Stimulated activated CD4-positive, alpha-beta T cell treated with anti-CD3 and anti-CD28 coated beads, Interleukin-1b, Interleukin-23, amount 100 ng/mL, for 1 hour (primary cell): ENCODE measurements at places on chromosomes 2 and 18.

DNA sequence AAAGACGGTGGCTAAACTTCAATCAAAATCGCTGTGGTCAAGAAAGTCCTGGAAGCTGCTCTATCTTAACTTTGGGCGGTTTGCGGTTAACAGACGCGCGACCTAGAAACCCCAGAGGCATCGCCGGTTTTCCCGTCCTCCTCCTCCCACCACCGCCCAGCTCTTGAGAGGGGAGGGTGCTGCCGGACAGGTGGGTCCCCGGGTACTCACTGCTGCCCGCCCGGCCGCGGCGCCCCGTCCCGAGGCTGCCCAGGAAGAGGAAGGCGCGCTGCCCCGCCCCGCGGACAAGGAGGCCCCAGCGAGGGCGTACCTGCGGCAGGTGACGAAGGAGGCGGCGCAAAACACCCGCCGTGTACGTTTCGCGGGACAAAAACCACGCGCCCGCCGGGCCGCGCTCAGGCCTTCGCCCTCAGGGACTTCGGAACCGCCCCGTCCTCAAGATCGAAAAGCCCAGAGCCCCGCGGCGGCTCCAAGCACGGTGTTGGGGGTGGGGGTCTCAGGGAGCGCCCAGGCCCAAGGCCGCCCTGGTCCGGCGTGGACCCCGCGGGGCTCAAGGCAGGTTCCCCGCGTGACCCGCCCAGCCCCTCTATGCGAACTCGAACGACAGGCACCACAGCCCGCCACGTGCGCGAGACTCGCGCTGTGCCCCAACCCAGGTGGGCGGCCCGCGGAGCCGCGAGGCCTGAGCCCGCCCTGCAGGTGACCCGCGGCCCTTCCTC is at the start of gene SH3YL1:
TSS of gene SH3YL1 (minus strand) at position 259 of the 719 bp plus-strand sequence. CDS start at position 211, 48 bp downstream.
- peak; percentile 27 for DNase-seq

GRCh38 chr2:58046335-58046584 is 346 bp upstream of the VRK2 start:
- no peak for DNase-seq

GRCh38 chr2:100321866-100322820 is at the start of gene LONRF2:
LONRF2 (minus strand) TSS chr2:100322501; CDS start chr2:100322093, 408 bp downstream.
- DNase-seq = no peak

GRCh38 chr2:23283-23682 is 23.0 kb downstream of the FAM110C start:
- no peak for DNase-seq

DNA sequence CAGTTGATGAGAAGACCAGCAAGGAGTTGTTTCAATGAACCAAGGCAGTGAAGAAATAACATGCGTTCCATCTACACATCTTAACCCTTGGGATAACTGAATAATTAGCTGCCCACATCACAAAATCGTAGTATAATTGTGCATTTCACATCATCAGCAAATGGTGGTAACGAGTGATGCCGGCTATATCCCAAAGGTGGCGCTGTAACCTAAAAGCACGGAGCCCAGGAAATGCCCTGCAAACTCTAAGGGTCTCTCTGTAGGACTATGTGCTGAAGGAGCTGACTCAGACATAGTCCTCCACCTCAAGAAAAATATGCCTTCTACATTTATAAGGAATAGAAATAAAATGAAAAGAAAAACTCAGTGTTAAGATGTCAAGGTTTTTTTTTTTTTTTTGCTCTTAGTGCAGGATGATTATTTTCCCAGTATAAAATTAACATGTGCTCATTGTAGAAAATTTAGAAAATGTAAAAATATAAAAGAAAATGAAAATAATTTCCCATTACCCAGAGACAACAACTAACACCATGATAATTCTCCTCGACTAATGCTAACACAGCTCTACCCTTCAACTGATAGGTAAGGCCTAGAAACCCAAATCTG is 23.1 kb upstream of the DSG3 start:
- no peak for DNase-seq

- DNase-seq = no peak
Measured at GRCh38 chr2:189569295-189569910, 11.2 kb downstream of the SLC40A1 start.

GRCh38 chr2:68837861-68838341 is 33.3 kb downstream of the BMP10 start:
- no peak for DNase-seq

- DNase-seq = no peak
Measured at GRCh38 chr2:224033601-224034000, 5.5 kb downstream of the SERPINE2 start.

- DNase-seq = no peak
Measured at GRCh38 chr2:3585261-3586109, 9.4 kb upstream of the COLEC11 start.

DNA sequence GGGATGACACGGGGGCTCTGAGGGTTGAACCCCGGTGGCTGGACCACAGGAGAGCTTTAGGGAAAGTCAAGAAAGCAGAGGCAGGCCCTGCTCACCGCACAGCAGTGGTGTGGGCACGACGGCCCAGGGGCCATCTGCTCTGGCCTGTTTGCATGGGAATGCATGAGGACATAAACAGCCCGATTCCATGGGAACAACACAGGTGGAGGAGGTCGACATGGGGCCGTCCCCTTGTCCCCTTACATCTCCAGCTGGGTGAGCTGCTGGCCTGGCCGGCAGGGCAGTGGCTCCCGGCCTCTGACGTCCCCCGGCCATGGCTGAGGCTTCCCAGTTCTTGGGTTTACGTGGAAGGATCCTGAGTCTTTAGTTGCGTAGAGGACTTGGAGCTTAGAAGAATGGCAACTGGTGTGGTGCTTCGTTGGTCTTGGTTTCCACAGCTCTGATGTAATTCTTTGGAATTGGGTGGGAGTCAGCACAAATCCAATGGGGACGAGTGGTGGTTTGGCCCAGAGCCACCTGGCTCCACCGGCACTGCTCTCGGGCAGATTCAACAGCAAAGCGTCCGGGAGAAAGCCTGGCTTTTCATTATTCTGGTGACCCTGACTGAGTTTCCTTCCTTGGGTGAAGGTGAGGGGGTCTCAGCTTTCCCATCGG is 98.3 kb upstream of the HDAC4 start:
- no peak for DNase-seq

DNA sequence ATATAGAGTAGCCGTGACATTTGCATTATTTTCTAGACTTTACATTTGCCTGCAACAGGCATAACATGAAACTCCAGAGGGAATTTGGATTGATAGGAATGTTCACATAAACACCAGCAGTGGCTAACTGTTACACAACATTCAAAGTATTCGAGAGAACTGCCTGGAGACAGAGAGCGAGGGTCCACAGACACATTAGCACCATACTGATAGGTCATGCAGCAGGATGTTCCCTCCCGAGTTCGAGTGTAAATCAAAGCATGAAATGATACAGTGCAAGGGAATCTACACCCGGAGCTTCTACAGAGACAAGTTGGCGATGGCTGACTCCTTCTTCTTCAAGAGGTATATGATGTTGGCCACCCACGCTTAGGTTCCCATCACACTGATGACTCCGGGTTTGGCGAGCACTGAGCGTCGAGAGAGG is 89.5 kb downstream of the COL6A3 start:
- no peak for DNase-seq

- no peak for DNase-seq
Measured at GRCh38 chr2:232458051-232458660, 2.2 kb downstream of the ALPI start.

DNA sequence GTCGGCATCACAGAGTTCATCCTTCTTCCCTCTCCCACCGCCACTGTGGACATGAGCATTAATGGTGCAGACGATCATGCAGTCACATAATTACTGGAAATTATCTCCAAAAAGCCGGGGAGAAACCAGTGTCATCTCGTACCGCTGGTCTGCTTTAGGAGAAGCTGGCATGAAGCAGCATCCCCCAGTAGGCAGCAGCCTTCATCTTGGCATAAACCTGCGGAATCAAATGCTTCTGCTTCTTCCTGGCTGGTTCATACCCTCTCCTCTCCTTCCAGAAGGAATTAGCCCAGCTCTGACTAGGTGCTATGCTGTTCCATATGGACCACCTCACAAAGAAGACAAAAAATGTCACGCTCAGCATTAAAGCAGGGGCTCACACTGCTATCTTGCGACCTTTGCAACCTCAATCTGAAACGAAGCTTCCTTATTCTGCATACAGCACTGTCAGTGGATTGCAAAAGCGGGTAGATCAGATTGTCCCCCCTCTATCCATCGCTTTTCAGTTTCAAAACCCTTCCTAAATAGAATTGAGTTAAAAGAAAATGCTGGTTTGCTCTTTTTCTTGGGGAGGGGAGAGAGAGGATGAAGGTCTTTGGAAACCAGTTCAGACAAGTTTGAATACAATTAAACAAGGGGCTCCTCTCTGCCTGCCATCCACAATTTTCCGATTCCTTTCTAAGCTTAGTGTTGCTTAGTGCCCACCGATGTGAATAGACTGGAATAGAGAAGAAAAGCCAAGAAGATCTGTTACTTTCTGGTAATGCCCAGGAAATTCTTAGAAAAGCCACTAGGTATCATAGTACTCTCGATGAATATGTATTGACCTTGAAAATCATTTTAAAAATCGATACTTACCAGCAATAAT is 212.1 kb upstream of the ZNF521 start:
- no peak for DNase-seq

- DNase-seq = no peak
Measured at GRCh38 chr2:42961385-42961811, 169.0 kb upstream of the HAAO start.

DNA sequence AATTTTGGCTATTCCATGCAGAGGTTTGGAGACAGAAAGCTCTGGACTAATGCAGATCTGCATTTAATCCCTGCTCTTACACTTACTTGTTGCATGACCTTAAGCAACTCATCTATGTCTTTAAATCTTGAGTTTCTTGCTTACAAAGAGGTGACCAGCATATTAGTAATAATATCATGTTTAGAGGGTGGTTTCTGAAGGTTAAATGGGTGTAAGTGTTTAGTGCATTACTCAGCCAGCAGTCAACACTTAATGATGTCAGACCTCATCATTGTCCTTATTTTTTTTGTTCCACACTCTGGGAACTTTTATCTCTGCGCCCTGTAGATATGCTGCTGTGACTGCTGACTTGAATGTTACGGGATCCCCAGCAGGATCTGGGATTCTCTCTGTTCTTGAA is 1.7 kb downstream of the IL1RL1 start:
- no peak for DNase-seq

DNA sequence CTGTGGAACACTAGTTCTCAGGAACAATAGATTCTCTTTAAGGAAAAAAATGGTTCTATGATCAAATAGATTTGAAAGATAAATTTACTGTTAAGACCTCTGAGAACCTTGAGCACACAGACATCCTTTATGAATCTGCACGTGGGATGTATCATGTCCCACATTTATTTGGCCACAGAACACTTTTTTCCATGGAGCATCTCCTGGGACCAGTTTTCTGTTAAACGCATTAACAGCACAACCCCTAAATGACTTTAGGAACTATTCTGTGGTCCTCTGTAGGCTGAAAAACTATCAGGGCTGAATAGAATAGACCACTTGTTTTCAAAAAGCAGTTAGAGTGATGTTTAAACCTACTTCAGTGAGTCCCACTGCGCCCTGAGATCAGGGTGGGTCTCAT is 132.2 kb upstream of the PID1 start:
- DNase-seq = no peak

DNA sequence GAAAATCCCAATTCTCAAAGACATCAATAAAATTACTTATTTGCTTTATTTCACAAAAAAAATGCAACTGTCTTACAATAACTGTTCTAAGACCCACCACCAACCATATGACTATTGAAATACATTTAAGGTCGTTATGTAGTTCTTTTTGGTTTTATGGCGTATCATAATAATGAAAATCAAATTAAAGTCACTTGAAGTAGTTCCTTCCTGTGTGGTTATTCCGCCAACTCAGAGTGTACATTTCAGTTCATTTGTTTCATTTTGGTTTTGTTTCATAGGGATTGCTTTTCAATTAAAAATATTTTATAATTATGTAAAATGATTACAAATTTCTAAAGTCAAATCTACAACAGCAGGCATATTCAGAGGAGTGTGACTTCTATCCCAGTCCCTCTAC is 45.9 kb upstream of the AAK1 start:
- no peak for DNase-seq

GRCh38 chr2:45014016-45014702 is 4.9 kb upstream of the SIX2 start:
- DNase-seq = no peak

GRCh38 chr2:163044114-163044513 is 205.5 kb upstream of the KCNH7 start:
- DNase-seq = no peak

DNA sequence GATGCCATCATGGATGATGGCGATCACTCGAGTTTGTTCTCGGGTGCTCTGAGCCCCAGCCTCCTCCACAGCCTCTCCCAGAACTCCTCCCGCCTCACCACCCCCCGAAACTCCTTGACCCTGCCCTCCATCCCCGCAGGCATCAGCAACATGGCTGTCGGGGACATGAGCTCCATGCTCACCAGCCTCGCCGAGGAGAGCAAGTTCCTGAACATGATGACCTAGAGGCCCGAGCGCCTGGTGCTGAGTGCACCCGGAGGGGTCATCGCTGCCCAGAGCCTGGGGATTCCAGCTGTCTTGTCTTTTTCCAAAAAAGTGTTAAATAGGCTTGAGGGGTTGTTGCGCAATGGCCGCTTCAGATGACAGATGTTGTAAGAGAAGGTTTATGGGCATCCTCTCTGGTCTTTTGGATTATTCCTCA is 254.8 kb downstream of the GLI2 start:
- no peak for DNase-seq

DNA sequence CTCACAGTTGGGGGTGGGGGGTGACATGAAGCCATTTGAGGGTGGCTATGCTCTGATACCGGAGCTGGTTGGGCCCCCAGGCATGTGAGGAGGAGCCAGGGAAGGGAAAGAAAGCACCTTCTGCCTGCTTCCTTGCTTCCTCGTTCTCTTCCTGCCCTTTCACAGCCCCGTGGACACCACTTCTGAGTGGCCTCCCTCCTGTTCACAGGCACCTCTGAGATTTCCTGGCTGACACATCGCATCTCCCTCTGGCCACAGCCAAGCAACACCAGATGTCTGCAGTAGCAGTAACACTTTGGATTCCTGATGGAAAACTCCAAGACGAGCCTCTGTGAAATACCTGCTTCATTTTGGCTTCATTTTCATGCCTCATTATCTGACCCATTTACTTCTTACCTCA is 64.7 kb upstream of the ST3GAL5 start:
- DNase-seq = no peak

GRCh38 chr2:223477318-223477717 is 124.8 kb downstream of the SCG2 start:
- DNase-seq = no peak
